Activated naive CD4-positive, alpha-beta T cell (primary cell): ENCODE measurements at places on chromosomes 16 and 17.
A peak's percentile ranks its signal among the peaks of the same experiment; 100 is the strongest.

DNA sequence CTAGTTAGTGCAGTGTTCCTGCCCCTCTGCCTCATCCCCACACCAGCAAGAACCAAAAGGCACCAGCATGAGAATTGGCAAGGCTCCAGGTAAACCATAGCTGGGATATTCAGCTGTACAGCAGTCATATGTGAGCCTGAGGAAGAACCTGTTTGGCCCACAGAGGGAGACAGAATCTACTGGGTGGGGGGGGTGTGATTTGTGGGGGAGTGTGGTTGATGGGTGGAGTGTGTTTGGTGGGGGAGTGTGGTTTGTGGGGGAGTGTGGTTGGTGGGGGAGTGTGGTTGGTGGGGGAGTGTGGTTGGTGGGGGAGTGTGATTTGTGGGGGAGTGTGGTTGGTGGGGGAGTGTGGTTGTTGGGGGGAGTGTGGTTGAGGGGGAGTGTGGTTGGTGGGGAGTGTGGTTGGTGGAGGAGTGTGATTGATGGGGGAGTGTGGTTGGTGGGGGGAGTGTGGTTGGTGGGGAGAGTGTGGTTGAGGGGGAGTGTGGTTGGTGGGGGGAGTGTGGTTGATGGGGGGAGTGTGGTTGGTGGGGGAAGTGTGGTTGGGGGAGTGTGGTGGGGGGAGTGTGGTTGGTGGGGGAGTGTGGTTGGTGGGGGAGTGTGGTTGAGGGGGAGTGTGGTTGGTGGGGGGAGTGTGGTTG, 19.5 kb downstream of the MINK1 start:
- DNase-seq: no peak

GRCh38 chr16:86211265-86211664, 299.1 kb upstream of the FOXF1 start:
- no peak for DNase-seq

DNA sequence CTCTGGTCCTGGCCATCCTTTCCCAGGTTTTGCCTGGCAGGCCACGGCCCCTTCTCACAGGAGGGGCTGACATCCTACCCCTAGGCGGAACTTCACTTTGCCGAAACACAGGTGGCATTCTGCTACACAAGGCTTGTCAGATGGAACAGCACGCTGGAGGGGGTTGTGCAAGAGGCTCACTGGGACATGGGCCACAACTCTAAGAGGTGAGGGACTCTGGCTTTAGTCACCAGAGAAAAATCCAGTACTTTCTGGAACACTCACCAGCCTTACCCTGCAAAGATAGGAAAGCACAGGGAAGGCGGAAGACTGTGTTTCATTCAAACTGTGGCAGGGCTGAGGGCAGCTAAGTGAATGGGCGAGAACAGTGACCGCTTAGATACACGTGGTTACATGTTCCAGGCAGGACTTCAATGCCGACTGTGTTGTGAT, 18.3 kb downstream of the CDC42EP4 start:
- no peak for DNase-seq

GRCh38 chr16:83953796-83954576, 946 bp downstream of the OSGIN1 start:
- DNase-seq: no peak

DNA sequence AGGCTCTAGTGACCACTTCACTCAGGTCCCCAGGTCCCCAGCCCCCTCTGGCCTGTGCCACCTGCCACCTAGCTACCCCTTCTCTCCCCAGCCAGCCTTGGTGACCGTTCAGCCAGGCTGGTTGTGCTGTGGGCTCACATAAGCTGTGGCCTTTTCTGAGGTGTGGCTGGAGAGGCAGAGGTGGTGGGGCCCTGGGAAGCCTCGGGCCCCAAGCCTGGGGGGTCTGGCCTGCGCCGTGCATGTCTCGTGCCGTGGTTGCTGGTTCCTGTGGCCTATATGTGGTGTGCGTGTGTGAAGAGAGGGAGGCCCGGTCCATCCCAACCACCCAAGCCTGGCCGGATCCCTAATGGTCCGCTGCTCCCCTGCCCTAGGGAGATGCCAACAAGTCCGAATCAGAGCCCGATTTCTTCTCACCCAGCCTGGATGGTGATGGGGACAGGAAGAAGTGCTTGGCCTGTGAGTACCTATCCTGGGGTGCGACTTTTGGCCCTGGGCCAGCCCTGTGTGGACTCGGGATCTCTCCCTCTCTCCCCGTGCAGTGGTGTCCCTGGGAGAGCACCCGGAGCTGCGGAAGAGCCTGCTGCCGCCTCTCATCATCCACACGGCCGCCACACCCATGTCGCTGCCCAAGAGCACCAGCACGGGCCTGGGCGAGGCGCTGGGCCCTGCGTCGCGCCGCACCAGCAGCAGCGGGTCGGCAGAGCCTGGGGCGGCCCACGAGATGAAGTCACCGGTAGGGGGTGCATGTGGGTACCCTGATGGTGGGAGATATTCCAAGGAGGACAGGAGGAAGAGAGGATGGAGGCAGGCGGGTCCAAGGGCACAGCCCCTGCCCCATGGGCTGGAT, 35.9 kb downstream of the CACNA1G start:
- no peak for DNase-seq

- DNase-seq: no peak
Measured at GRCh38 chr16:81817296-81817695, 38.2 kb downstream of the PLCG2 start.

DNA sequence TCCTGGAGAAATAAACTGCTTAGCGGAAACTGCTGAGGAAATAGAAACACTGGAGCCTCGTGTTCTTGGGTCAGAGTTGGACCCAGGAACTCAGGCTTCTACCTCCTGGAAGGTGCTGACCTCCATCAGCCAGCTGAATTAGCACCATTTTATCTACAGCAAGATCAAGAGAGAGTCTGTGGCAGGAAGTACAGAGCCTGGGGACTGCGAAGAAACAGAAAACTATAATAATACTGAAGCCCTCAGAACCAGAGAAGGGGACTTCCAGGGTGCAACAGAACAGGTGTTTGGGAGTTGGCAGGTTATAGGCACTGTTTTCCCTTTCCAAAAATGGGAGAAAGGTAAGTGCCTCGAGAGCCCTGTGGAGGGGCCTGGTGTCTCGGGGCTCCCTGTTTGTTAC, 379.7 kb downstream of the CA10 start:
- DNase-seq: no peak

DNA sequence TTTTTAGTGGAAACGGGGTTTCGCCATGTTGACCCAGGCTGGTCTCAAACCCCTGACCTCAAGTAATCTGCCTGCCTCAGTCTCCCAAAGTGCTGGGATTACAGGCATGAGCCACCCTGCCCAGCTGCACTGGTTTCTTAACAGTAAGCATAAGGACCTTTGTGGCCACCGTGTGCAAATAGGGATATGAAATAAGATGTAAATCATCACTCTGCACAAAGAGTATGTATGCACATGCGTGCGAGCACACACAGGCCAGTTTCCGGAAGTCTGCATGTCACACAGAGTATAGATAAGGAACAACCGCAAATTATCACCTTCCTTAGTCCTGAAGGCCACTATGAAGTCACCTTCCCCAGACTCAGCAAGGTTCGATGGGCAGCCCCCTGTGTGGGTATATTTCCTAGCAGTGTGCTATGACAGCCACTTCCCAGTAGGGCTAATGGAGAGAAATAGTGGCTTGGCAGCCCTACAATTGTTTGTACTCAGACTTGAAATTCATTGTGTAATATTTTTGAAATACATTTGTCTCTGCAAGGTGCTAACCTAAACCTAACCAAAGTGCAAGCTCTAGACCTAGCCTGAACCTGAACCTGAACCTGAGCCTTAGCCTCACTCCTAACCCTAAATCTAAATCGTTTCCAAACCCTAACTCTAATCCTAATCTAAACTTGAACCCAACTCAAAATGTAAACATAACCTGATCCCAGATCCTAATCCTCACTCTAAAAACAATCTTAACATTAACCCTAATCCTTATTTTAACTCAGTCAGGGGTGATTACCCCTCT, 48.4 kb upstream of the SKAP1 start:
- DNase-seq: peak; percentile 3

DNA sequence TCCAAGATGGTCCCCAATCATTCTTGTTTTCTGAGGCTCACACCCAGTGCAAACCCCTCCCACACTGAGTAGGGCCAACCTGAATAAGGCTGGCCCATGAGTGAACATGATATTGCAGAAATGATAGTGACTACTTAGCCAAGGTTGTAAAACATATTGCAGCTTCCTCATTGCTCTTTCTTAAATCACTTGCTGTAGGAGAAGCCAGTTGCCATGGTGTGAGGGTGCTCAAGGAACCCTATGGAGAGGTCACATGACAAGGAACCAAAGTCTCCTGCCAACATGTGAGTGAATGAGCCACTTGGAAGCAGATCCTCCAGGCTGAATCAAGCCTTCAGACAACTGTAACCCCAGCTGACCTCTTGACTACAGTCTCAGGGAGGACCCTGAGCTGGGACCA, 191.4 kb downstream of the RGS9 start:
- DNase-seq: no peak

DNA sequence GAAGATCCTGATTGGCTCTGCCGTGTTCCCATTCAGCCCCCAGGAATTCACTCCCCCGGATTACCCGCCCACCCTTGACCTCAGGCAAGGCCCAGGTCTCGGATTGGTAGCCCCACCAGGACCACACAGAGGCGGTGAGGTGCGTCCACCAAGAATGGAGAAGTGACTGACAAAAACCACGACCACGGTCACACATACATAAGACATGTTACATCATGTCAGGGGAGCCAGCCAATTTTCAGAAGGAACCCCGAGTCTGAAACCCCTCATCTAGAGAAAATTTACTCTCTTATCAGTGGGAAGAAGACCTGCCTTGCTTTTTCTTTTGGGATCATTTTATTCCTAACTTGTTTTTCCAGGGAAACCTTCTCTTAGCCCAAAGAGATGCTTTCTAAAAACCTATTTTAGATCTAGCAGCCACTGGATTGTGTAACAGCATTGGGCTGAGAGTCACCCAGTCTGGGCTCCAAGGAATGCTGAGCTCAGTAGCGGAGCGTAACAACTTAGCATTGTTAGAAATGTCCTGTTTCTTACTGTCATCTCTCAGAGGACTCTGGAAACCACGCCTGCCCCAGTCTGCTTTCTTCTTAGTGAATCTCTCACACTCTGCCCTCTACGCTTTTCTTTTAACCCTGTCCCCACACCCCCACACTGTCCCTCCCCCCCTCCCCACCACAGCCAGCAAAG, 164.1 kb downstream of the CMIP start:
- DNase-seq: no peak

DNA sequence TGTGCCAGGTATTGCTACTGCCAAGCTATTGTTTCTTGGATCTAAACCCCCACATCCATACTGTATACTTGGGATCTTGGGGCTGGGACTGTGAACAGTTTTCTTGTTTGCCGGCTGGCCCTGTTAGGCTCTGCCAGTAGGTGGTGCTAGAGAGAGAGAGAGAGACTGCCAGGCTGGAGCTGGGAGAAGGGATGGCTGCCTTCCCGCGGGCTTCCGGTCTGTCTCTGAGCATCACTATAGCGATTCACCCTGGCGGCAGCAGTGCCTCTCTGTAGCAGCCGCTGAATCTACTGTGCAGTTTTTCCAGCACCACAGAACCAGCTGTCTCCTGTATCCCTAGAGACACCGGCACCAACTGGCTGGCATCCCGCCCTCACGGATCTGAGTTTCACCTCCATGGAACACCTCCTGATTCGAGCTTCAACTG, 201.2 kb downstream of the UTP18 start:
- no peak for DNase-seq

DNA sequence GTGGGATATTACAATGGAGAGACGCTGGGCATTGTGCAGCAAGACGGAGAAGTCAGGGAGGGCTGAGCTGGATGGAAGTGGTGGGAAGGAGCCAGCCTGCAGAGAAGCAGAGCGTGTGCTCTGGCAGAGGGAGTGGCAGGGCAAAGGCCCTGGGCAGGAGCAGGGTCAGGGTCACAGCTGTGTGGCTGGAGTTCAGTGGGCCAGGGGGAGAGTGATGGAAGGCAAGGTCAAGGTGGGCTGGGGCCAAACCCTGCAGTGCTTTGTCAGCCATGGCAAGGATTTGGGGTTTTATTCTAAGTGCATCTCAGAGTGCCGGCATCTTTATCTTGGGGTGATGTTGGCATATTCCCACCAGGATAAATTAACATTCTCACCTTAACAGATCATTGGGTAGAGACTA, 31.9 kb upstream of the C16orf78 start:
- DNase-seq: no peak

DNA sequence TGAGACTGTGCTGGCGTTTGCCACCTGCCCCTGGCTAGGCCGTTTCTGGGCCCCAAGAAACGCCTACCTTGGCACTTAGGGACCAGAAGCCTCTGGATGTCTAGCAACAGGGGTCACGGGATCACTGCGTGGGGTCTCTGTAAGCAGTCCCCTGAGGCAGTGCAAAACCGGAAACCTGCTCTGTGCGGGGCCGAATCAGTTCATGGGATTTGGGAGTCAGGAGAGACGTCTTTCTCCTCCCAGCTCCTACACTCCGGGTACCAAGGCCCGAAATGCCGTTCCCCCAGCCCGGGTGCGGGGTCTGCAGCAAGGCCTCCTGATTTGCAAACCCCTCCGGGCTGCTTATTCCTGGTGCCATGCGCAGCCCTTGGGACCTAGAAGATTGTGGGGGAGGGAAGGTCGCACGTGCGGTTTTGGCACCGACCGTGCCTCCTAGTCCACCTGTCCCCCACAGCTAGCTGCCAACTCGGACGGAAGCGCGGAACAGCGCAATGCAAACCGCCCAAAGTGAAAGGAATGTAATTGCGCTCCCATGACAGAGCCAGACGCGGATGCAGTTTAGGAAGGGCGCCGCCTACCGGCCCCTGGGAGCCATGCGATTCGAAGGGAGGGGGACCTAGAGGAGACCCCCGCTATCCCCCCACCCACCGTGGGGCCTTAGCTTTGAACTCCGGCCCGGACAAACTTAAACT, 6.5 kb downstream of the IRX5 start:
- DNase-seq: no peak

GRCh38 chr17:73474370-73474988, 162.7 kb upstream of the CDC42EP4 start:
- peak; percentile 5 for DNase-seq
